ENCODE measurements at places on chromosomes 11 and 22. TPM values are rescaled to one million over a fixed set of nuclear protein-coding genes. Genes with fewer than 3 reads are reported as not detected.

- no peak overlapping the region for H3K4me3 ChIP-seq
- H3K27ac ChIP-seq = no peak overlapping the region
- peak; percentile 70 for DNase-seq
- H3K4me1 ChIP-seq = no peaks in the 10 kb centered on the region
Measured at GRCh38 chr11:66688561-66689534, 11.2 kb upstream of the RBM4B start.

The BCO2 gene
- 6.1 TPM for total RNA-seq

The C11orf42 gene
- not detected for total RNA-seq

The HPX gene
- 3.0 TPM for total RNA-seq

DNA sequence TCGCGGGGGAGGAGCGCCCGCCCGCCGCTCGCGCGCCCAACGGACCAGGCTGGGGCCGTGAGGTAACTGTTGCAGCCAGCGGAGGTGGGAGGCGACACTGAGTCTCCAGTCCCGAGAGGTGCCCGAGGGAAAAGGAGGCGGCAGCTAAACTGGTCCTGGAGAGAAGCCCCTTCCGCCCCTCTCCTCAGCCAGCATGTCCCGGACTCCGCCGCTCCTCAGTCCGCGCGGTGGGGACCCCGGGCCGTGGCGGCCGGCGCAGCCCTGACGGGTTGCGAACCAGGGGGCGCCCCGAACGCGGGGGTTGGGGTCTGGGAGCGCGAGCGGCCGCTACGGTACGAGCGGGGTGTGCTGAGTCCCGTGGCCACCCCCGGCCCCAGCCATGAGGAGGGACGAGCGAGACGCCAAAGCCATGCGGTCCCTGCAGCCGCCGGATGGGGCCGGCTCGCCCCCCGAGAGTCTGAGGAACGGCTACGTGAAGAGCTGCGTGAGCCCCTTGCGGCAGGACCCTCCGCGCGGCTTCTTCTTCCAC is at the start of gene PDE3B:
PDE3B (plus strand) TSS at position 108 of the 529 bp plus-strand sequence; CDS start at position 380, 272 bp downstream.
- no peaks in the 10 kb centered on the region for H3K4me1 ChIP-seq
- H3K36me3 ChIP-seq = no peaks in the 10 kb centered on the region
- H3K27ac ChIP-seq = peak within 1 kb of the TSS; percentile 69
- H3K4me3 ChIP-seq = peak within 1 kb of the TSS; percentile 79
- no peaks in the 10 kb centered on the region for H3K27me3 ChIP-seq

GRCh38 chr11:125081098-125081798 is 18.1 kb downstream of the SLC37A2 start:
- H3K36me3 ChIP-seq = no peaks in the 10 kb centered on the region
- H3K4me3 ChIP-seq = no peak overlapping the region
- H3K27ac ChIP-seq = no peak overlapping the region
- no peak for DNase-seq

The LARGE2 gene
- 0.45 TPM for total RNA-seq

DNA sequence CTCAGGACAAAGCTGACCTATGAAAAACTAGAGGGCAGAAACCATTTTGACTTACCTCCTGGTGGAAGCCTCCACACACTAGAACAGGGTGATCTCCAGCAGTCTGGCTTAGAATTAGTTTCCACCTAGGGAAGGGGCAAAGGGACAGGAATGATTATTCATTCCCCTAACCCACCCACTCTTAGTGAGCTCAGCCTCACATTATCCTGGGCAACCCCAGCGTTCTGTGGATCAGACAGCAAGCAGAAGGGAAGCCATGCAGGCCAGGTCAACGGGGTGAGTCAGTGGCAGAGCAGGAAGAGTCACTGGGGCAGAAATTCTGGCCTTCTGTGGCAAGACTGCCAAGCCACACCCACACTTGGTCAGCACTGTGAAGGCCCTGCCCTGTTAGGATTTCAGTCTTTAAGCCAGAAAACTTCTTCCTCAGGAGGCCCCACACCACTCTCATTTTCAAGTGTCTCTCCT is 10.5 kb downstream of the NUMA1 start:
- DNase-seq = peak; percentile 95
- no peaks in the 10 kb centered on the region for H3K27me3 ChIP-seq
- peak overlapping the region; percentile 87 for H3K27ac ChIP-seq

- no peak for DNase-seq
- H3K4me3 ChIP-seq = no peak overlapping the region
- no peak overlapping the region for H3K27ac ChIP-seq
Measured at GRCh38 chr11:130710021-130710420, 206.3 kb downstream of the SNX19 start.

GRCh38 chr11:96680211-96681018 is 290.6 kb downstream of the JRKL start:
- no peaks in the 10 kb centered on the region for H3K4me1 ChIP-seq
- no peaks in the 10 kb centered on the region for H3K27me3 ChIP-seq
- DNase-seq = no peak

The CCDC81 gene
- total RNA-seq = 1.5 TPM

DNA sequence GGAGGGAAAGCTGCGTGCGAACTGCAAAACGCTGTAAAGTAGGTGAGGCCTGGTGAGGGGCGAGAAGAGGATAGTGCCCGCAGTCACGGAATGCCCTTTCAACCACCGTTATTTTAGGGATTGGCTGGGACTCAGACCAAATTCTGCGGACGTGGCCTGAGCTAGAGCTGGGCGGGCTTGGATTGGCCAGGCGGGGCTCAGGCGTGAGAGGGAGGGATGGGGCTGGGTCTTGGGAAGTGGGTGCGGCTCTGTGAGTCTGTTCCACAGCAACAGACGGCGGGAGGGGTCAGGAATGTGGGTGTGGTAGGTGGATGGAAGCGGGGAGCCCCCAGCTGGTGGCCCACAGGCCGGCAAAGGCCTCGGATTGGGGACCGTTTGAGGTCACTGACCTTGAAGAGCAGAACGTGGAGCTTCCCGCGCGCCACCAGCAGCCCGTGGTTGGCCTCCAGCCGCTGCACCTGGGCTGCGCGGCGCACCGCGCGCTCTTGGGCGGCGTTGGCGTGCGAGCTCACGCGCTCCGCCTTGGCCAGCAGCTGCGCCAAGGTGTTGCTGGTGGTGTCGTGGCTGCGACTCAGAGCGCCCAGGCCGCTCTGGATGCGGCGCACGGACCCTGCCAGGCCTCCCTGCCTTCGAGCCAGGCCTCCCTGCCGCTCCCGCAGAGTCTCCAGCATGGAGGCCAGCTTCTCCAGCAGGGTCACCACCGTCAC is 444 bp downstream of the CAVIN3 start:
- peaks cover 5% of the 10 kb centered on the region for H3K4me1 ChIP-seq
- no peaks in the 10 kb centered on the region for H3K27me3 ChIP-seq
- peak overlapping the region; percentile 71 for H3K4me3 ChIP-seq
- peak overlapping the region; percentile 88 for H3K27ac ChIP-seq

The SCN3B gene
- total RNA-seq = 0.16 TPM

DNA sequence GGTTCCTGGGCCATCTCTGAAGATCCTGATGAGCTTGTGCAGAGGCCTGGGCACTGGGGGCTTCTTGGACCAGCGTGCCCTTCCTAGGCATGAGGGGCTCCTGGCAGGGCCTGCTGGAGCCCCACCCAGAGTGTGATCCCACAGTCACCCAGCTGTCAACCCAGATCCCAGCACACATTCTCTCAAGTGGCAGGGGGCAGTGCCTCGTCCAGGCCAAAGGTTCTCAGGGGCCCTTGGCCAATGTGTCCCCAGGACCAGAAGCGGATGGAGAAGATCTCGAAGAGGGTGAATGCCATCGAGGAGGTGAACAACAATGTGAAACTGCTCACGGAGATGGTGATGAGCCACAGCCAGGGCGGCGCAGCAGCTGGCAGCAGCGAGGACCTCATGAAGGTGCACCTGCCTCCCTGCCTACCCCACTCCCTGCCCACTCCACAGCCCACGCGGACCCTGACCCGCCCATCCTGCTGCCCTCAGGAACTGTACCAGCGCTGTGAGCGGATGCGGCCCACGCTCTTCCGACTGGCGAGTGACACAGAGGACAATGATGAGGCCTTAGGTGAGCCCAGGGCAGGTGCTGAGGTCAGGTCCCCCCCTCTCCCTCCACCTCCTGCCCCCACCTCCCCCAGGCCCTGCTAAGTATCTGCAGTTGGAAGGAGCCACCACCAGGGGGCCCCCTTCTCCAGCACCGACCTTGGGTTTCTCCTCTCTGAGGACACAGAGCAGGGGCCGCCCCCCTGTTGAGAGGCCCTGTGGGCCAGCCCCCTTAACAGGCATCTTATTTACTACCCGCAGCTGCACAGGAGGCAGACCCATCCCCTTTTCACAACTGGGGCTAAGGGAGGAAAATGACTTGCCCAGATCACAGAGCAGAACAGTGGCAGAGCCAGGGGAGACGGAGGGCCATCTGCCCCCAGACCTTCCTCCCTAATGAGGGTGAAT is 14.7 kb downstream of the GGA1 start:
- DNase-seq = peak; percentile 90
- no peaks in the 10 kb centered on the region for H3K4me1 ChIP-seq
- H3K4me3 ChIP-seq = no peak overlapping the region
- no peak overlapping the region for H3K27ac ChIP-seq

The IL17RA gene
- 28.3 TPM for total RNA-seq

DNA sequence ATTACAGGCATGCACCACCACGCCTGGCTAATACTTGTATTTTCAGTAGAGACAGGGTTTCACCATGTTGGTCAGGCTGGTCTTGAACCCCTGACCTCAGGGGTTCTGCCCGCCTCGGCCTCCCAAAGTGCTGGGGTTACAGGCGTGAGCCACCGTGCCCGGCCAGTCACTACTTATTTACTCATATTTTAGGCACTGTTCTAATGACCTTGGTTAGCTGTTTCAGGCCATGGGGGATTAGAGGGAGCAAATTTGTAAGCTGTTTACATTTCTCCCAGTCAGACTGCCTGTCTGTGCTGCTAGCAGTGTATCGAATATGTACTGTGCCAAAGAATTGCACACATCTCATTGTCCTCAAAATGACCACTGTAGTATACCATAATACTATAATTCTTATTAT is 32.7 kb upstream of the PACSIN2 start:
- no peak for DNase-seq
- H3K4me3 ChIP-seq = no peak overlapping the region
- no peaks in the 10 kb centered on the region for H3K36me3 ChIP-seq
- no peak overlapping the region for H3K27ac ChIP-seq
- H3K4me1 ChIP-seq = no peaks in the 10 kb centered on the region

DNA sequence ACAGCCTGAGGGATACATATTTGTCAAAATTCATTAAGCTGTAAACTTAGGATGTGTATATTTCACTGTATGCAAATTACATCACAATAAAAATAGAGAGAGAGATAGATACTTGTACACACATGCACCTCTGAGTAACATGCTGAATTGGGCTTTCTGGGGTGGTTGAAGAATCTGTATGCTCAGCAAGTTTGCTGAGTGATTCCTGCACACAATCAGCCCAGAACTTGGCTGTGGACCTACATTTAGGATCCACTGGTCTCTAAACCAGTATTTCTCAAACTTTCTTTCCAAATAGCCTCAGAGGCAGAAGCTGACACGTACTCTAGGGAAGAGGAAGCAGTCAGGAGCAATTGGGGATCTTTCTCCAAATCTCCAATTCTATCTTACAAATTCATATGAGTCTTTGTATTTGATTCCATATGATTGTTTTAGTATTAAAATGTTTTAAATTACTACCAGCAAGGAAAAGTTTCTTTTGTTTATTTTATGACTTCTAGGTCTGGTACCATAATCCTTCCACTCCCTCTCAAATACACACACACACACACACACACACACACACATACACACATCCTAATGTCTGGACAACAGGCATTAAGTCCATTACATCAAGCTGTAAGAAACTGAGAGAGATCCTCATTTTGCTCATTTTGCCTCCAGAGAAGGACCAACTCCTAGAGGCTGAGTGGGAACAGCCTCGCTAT is 20.0 kb downstream of the SYT13 start:
- H3K27ac ChIP-seq = no peak overlapping the region
- no peak overlapping the region for H3K4me3 ChIP-seq
- H3K36me3 ChIP-seq = no peaks in the 10 kb centered on the region
- H3K27me3 ChIP-seq = no peaks in the 10 kb centered on the region
- DNase-seq = no peak
- no peaks in the 10 kb centered on the region for H3K4me1 ChIP-seq

The PHF21B gene
- 1.8 TPM for total RNA-seq

- no peak overlapping the region for H3K4me3 ChIP-seq
- H3K36me3 ChIP-seq = no peaks in the 10 kb centered on the region
- H3K27ac ChIP-seq = no peak overlapping the region
- DNase-seq = no peak
- no peaks in the 10 kb centered on the region for H3K4me1 ChIP-seq
Measured at GRCh38 chr11:35815556-35816315, 128.1 kb upstream of the LDLRAD3 start.

The FGF3 gene
- total RNA-seq = not detected

DNA sequence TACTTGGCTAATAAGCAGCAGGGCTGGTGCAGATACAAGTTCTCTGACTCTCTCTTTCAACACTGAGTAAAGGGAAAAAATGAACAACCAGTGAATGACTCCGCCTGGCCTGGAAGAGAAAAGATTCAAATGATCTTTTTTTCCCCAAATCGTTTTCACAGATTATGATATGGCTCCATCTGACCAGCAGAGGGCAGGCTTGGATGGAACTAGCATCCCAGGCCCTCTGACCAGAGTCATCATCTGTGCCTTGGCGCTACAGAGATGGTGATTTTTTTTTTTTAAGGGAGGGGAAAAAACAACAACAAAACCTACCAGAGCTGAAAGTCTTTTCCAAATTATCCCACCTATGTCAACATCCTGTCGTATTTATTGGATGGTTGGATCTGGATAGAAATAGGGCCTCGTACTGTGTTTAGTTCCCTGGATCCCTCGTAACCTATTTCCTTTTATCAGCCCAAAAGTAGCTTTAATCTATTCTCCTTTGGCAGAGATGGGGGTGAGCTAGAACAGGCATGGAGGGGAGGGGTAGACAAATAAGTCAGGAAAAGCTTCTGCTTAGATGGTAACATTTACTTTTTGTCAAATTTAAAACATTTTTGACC is 69.7 kb downstream of the PRSS23 start:
- peak; percentile 75 for DNase-seq
- H3K4me3 ChIP-seq = no peak overlapping the region
- H3K36me3 ChIP-seq = no peaks in the 10 kb centered on the region

DNA sequence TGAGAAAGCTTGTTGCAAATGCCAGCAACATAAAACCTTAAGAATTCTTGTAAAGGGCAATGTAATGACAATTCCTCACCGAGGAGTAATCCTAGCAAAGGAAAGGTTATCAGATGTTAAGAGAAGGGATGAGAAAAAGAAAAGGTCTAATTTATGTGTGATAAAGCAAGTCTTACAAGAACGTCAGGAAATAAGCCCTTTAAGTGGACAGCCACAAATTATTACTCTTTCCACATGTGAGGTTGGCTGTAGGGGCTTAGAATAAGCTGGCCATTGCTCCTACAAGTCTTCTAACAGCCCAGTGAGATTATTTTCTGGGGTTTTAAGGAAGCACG is 9.3 kb downstream of the LAYN start:
- H3K4me1 ChIP-seq = no peaks in the 10 kb centered on the region
- DNase-seq = no peak
- no peak overlapping the region for H3K27ac ChIP-seq
- no peak overlapping the region for H3K4me3 ChIP-seq
- H3K27me3 ChIP-seq = no peaks in the 10 kb centered on the region
- H3K36me3 ChIP-seq = peaks cover 13% of the 10 kb centered on the region
